Dermis blood vessel endothelial cell (primary cell): ENCODE measurements at places on chromosomes 6 and 20. TPM values are rescaled to one million over a fixed set of nuclear protein-coding genes. Genes with fewer than 3 reads are reported as not detected.

Gene TRIM40
- not detected in 2 replicates for total RNA-seq

Gene LY6G5C
- 3.6 and 4.5 TPM in 2 replicates for total RNA-seq

Gene CFB
- total RNA-seq, result 1.6 and 2.0 TPM in 2 replicates

Gene SRSF12
- total RNA-seq, result under 0.01 and 0.09 TPM in 2 replicates

Gene FAM229B
- total RNA-seq, result 10.4 and 10.5 TPM in 2 replicates

Gene DYNLT2
- 0.74 and 1.2 TPM in 2 replicates for total RNA-seq

DNA sequence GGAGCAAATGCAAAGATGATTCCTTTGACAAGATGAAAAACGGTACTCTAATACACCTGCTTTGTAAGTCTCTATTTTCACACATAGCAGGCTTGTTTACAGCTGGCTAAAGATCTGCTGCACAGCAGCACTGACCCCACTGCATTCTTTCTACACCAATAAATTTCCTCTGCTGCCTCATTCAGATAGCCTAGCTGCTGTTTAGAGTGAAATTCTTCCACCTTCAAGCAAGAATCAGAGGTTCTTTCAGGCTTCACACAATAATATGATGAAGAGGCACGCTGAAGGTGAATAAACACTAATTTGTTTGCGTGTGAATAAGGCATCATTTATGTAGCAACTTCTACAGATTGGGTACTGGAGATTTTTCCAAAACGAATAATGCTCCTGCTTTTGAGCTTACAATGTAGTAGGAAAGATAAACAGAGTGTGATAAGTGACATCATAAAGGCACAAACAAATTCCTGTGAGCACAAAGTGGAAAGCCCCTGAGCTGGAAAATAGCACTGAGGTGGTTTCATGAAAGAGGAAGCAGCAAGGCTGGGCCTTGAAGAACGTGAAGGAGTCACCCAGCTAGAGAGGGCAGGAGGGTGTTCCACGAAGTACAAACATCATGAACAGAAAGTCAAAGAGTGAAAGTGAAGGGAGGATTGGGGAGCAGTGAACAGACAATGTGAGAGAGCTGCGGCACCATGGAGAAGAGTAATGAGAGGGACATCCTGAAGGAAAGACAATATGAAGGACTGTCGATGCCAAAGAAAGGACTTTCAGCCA lies 543.4 kb downstream of the CD83 start:
- DNase-seq, result no peak

- DNase-seq, result no peak
Measured at GRCh38 chr6:158270389-158271127, 41.7 kb upstream of the TULP4 start.

- no peak for DNase-seq
Measured at GRCh38 chr20:19429538-19429937, 217.1 kb downstream of the SLC24A3 start.

GRCh38 chr6:160239929-160240690 lies 18.5 kb downstream of the SLC22A2 start:
- DNase-seq, result no peak

- no peak for DNase-seq
Measured at GRCh38 chr6:105886814-105887544, 199.2 kb upstream of the PRDM1 start.

GRCh38 chr6:64889144-64889543 lies 817.9 kb downstream of the EYS start:
- DNase-seq, result no peak

DNA sequence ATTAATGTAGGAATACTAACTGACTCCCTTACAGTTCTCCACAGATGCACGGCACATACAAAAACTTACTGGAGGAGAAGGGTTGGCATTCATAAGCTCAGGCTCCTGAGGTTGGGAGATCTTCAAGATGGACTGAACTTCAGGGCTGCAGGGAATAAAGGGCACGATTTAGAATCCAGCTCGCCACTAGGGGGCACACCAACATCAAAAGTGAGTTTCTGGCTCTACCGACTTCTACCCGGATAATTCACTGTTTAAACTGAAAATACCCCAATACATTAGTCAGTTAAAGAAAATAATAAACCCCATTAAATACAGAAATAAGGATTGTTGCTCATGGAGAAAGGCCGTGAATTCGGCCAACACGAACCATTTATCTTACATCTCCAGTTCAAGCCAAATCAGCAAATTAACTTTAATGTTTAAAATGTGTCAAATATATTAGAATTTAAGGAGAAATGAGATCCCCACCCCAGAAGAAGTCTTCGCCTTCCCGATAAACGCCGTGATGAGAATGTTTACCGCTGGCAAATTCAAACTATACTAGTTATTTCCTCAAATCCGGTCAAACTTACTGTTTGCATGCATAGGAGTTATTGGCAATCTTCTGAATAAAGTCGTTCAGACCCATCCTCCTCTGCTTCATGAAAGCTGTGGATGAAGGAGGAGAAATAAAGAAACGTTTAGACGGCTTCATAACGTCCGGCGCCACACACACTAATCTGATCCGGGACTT lies 121.7 kb upstream of the SLC2A12 start:
- peak; percentile 94 for DNase-seq

GRCh38 chr20:41424011-41424410 lies 57.4 kb upstream of the EMILIN3 start:
- no peak for DNase-seq

DNA sequence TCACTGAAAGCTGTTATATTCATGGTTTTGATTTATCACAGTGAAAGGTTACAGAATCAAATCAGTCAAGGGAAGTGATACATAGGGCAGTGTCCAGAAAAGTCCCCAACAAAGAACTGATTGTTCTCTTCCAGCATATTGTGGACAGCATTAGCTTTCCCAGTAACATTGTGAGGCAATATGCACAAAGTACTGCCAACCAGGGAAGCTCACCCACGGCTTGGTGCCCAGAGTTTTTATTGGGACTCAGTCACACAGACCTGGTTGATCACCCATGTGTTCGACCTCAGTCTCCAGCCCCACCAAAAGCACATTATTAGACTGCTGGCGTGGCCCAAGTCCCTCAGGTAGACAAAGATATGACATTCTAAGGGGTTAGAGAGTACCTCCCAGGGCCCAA lies 76.0 kb downstream of the LCA5 start:
- DNase-seq, result no peak

DNA sequence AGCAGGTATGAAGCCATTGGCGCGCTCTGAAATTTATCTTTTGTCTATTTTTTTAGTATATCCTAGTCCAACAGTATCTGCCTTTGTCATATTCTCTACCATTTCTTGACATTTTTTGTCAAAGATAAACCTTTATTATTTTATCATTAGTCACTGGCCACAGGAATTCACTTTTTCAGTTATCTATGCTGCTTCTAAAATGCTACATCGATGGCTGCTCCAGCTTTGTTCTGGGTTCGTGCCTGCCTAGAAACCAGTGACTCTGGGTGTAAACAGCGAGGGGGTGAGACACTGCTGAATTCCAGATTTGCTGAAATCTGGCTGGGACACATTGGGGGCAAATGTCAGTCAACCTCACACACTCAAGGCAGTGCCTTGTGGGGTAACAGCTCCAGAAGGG lies 193.4 kb downstream of the CDC5L start:
- DNase-seq, result no peak

DNA sequence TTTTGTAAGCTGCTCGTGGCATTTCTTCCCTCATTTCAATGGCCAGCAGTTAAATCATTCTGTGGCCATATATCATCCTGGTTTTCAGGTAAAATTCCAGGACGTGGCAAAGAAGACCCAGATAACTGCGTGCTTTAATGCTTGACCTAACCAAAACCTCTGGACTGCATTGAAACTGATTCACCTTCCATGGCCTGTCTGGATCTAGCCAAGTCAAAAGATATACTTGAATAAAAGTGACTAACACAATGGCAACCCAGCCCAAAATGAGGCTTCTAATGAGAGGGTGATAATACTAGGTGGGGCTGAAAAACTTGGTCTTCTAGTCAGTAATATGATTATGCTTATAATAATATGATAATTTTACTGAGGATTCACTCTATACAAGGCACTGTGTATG lies 16.5 kb upstream of the PCSK2 start:
- no peak for DNase-seq

DNA sequence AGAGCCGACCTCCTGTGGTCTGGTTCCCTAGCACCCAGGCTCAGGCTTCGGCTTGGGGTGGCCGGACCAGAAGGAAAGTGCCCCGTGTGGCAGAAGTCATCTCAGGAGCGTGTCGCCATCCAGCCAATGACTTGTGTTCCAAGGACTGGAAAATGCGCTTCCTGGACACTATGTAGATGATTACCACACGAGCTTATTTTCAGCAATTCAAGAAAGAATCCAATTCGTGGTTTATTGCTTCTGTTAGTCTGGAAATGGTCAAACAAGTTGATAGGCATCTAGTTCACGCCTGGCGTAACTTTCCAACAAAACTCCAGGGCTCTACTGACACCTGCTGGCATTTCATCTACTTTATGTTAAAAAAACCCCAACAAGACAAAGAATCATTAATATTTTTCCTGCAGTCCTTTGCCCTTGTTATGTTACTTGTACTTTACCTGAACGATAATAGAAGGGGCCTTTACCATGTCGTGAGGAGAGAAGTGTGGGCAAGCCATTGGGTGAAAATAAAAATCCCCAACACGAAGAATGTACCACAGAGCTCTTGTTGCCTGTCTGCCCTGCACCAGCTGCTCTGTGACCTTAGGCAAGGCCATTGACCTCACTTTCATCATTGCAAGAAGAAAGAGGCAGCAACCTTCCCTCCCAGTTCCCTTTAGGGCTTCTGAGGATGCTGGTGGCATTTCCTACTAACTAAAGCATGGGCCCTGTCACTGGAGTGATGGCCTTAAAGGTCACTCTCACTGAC lies 154.7 kb upstream of the LAMP5 start:
- DNase-seq, result peak; percentile 82

DNA sequence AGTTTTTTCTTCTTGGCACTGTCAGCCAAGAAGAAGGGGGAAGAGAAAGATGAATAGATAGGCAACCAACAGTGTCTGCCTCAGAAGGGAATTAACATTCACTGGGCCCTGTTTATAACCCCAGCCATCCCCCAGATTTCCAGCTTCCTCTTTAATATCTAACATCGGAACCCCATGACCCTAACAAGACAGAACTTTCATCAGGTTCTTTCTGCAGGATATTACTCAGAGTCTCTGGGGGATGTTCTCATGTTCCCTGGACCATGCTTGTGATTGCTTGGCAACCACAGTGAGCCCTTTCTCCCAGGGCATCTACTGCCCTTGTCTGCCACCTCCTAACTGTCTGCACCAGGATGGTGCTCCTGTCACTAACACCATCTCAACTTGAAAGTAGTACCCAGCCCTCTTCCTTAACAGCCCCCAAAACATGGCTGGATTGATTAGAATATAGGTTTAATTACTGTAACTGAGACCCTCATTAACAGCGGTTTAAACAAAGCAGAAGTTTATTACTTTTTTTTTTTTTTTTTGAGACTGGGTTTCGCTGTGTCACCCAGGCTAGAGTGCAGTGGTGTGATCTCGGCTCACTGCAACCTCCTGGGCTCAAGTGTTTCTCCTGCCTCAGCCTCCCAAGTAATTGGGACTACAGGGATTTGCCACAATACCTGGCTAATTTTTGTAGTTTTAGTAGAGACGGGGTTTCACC lies 12.0 kb upstream of the PTPN1 start:
- DNase-seq, result peak; percentile 85

GRCh38 chr20:1827974-1828785 lies 67.0 kb upstream of the SIRPA start:
- peak; percentile 56 for DNase-seq

DNA sequence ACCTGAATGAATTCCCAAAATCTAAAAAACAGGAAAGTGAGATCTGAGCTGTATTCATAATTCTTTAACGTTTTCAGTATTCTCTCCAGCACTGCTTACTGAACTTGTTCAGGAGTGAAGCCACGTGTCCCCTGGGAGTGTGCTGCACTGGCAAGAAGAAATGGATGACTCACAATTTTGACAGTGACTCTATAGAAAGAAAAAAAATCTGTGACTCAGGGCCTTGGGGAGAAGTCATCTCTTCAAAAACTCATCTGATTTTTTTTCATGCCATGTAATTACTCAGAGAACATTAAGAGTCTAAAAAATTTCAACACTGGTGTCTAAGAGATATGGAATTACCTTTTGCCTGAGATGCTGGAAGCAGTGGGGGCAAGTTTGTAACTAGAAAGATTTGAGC lies 39.7 kb downstream of the ANKEF1 start:
- peak; percentile 86 for DNase-seq

GRCh38 chr6:26420688-26421171 lies 18.7 kb downstream of the BTN3A1 start:
- DNase-seq, result peak; percentile 73

DNA sequence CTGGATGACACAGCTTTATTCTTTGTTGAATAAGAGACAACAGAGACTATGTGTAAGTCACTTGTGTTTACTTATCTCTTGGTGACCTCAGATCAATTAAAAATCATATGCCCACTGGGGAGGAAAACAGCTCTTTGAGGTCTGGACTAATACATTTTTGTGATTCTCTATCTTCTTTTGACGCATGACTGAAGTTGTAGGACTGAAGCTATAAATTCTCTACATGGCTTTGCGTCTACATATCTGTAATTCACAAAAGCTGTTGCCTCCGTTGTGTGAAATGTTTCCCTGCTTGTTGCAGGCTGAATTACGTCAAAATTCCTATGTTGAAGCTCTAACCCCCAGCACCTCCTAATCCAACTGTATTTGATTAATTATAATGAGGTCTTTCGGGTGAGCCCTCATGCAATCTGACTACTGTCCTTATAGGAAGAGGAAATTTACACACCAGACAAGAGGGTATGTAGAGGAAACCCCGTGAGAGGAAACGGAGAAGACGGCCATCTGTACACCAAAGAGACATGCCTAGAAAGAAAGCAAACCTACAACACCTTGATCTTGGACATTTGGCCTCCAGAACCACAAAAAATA lies 481.6 kb downstream of the PRKN start:
- DNase-seq, result no peak

DNA sequence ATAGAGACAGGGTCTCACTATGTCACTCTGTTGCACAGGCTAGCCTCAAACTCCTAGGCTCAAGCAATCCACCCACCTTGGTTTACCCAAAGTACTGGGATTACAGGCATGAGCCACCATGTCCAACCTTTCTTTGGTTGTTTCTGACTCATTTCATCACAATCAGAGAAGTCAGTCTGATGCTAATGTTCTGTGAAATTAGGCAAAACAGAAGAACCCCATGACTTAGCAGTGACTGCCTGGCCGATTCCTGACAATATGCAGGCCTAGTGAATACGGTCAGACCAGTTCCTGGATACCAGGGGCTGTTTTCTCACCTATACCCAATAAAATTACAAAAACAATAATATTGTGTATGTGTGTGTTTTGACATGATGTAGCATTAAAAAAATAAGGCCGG lies 58.8 kb upstream of the BTN3A2 start:
- no peak for DNase-seq

GRCh38 chr20:37919389-37920040 lies 16.6 kb downstream of the VSTM2L start:
- DNase-seq, result no peak

GRCh38 chr6:82818727-82819126 lies 246.9 kb downstream of the UBE3D start:
- DNase-seq, result no peak

DNA sequence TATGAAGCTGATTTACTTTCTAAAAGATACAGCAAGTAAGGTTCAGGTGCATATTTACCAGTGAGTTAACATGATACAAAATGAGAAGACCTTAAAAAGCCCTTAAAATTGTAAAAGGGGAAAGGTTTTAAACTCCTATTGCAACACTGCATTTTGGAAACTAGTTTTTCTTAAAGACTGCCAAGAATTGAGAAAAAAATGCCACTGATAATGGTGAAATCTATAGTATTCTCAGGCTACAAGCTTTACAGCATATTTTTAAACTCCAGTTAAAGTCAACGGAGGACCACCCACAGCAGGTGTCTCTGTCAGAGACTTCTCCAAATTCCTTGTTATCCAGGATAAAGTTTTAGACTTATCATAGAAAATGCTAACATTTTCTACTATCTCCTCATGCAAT lies 53.6 kb downstream of the ELOVL5 start:
- no peak for DNase-seq

GRCh38 chr6:73030791-73031782 lies 194.2 kb downstream of the KHDC1L start:
- DNase-seq, result no peak
